DND-41 (cell line): ENCODE measurements at places on chromosomes 6 and 20.

GRCh38 chr6:129992881-129993280 is 25.5 kb upstream of the L3MBTL3 start:
- no peak for DNase-seq

GRCh38 chr6:148364056-148364824 is 21.6 kb downstream of the SASH1 start:
- no peak for DNase-seq

DNA sequence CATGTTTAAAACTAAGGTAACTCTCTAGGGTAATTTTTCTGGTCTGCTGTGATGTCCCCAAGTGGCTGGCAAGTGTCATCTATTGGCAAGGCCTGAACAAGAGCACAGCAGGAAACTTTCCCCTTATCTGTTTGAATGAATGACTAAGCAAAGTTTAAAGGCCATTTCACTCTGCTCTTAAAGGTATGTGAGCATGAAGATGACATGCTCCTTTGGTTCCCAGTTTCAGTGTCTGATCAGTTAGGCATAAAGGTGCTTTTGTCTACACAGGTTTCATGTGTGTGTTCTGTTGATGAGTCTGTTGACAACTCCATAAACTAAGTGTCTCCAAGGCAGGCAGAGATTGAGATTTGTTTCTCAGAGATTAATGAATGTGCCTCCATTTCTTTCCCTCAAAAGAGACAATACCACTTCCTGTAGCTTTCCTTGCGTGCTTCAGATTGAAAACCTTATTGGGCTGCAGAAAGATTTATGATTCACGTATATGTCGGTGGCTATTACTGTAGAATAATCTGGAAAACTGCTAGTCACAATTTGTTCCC is 83.9 kb downstream of the MAP3K7 start:
- no peak for DNase-seq

- peak; percentile 1 for DNase-seq
These were observed 212.3 kb downstream of the ERMARD start for GRCh38 chr6:169963581-169964297.

GRCh38 chr20:21102603-21103311 is 3.4 kb downstream of the LINC00237 start:
- no peak for DNase-seq

- DNase-seq, result no peak
These were observed 50.0 kb downstream of the TTI1 start for GRCh38 chr20:37983286-37983685.

DNA sequence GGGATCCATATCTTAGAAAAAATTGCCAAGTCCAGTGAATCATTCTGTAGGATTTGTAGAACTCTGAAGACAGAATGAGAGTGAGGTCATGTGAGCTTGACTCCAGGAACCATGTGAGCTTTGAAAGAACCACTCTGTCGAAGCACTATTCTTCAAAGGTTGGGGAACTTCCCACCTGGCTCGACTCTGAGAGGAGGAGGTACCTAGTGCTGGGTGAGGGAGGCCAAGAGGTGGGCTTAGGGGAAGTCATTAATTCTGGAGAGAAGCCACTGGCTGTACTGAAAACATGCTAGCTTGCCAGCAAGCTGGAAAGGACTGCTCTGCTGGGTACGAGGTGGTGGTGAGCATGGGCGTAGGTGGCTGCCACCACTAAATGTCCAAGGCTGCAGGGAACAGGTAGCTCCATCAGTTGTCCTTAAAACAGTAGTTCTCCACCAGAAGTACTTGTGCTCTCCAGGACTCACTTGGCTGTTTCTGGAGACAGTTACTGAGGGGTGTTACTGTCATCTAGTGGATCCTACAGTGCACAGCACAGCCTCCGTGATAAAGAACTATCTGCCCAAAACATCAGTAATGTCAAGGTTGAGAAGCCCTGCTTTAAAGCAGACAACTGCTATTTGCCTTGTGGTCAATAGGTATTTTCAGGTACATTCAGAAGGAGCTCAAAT is 34.7 kb upstream of the SYNJ2 start:
- DNase-seq, result no peak

- DNase-seq, result no peak
These were observed 3.1 kb upstream of the UBE2J1 start for GRCh38 chr6:89355511-89356194.
